Dermis microvascular lymphatic vessel endothelial cell (primary cell): ENCODE measurements at places on chromosomes 6 and 20. TPM values are rescaled to one million over a fixed set of nuclear protein-coding genes. Genes with fewer than 3 reads are reported as not detected.

DNA sequence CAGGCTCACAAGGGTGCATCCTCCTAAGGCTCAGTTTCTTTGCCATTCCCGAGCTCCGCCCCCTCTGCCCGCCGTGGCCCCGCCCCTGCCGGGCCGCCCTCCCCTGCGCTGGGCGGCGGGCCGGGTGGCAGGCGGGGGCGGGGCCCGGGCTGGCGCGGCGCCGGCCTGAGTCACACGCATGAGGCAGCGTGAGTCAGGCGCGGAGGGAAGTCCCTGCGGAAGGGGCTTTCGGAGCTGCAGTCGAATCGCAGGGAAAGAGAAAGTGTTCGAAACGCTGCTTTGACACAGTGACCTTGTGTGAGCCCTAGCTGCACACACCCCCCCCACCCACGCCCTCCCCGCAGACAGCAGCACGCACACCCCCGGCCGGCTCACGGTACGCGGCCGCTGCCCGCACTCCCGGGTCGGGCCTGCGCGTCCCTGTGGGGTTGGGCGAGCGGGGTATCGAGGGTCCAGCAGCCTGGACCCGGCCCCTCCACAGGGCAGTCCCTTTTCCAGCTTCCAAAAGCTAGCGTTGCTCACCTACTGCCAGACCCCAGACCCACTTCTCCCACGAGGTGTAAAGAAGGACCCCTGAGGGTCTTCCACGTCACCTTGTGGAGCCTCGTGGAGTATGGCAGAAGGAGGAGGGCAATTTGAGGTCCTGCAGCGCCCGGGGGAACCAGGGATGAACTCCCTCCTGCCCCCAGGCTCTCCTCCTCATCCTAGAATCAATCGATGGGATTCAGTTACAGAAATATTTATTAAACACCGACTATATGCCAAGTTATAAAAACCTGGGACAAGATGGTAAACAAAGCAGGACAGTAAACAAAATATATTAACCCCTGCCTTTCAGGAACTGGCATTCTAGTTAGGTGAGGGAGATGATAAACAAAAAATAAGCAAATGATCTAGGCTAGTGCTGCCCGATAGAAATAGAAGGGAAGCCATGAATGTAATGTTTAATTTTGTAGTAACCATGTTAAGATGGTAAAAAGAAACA, 12.4 kb upstream of the HMGA1 start:
- peak; percentile 93 for DNase-seq

DNA sequence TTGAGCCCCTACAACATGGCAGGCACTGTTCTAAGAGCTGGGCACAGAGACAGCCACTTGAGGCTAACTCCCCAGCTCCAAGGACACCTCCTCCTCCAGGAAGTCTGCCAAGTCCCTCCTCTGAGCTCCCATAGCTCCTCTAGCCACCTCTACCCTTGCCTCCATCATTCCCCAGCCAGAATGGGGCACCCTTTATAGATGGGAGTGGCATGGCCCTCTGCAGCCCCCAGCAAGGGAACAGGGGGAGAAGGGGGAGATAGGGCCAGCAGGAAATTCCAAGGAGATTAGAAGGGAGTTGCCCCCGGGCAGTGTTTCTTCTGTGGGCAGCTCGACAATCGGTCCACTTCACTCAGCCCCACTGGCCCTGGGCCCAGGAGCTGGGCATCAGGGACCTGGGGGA, 19.7 kb upstream of the TLDC2 start:
- no peak for DNase-seq

- DNase-seq = no peak
These were observed 23.2 kb upstream of the AKIRIN2 start for GRCh38 chr6:87724983-87725811.

- DNase-seq = no peak
These were observed 1.3 kb downstream of the OXT start for GRCh38 chr20:3072530-3073250.

Gene TPX2
- total RNA-seq = 12.9 and 28.5 TPM in 2 replicates

DNA sequence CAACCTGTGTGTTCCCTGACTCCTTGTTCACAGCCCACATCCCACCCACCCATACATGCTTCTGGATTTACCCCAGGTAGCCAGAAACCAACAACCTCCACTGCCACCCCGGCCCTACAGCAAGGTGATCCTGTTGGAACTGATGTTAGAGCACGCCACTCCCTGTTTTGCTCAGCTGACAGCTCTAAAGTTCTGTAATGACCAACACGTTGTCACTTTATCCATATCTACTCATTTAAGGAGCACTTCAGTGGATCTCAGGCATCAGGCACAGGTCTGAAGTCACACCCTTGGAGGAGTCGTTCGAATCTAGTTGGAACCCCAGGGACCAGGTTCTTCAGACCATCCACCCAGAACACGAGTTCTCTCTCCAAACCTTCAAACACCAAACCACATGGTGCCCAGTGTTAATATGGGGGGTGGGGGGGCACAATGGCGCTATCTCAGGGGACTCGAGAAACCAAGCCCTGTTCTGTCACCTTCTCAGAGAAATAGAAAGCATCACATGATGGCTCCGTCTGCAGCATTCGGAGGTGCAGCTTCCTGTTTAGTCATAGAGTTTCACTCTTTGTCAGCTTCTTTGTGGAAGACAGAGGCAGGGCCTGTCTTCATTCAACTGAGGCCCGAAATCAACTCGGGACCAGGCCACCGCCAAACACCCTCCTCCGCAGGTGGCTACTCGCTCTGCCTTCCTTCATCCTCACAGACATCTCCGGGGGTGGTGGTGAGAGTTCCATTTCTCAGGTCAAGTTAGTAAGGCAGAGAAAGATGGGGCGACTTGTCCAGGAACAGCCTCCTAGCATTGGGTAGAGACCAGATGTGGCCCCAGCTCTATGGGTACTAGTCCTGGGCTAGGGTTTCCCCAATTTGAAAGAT, 142.2 kb downstream of the NFATC2 start:
- DNase-seq = no peak

GRCh38 chr6:93801101-93801847, 381.9 kb upstream of the EPHA7 start:
- no peak for DNase-seq

Gene CLDN20
- not detected in 2 replicates for total RNA-seq

Gene SLC4A11
- total RNA-seq = 6.9 and 26.0 TPM in 2 replicates

- DNase-seq = no peak
These were observed 480.7 kb upstream of the SPTLC3 start for GRCh38 chr20:12528104-12528503.

DNA sequence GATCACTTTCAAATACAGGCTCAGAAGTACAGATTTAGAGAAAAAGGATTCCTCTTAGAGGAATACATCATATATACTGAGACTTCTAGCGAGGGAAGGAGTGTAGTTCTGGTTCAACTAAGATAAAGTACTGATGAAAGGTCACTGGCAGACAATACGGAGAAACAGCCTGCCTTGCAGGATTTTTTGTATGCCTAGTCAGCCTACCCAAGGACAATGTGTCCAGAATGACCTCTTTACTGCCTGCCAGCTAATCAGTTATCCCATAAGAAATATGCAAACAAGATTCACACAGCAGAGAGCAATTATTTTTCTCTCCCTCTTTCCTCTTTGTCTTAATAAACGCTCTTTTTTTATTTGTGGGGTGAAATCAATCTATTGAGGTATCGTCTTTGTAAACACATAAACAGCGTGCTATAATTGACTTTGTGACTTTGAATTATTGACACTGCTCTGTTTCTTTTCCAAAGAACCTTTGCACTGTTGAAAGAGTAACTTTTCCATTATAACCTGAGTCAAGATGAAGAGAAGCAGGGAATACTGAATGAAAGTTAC, 1.4 kb upstream of the TSPYL4 start:
- peak; percentile 12 for DNase-seq

DNA sequence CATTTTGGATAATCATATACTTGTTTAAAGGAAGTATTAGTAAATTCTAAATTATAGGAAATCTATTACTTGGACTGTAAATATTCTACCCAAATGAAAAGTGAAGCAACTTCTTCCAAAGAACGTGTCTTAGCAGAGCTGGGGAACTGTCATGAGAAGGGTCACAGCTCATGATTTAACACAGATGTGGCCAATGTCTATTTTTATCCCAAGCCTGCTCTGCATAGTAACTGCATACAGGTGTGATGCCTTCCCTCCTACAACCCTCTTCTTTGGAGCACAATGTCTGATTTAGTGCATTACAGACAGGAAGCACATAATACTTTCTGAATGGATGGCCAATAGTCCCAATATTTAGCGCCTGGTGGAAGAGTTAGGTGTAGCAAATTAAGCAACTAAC, 138.7 kb upstream of the THEMIS start:
- no peak for DNase-seq

Gene TMC2
- not detected in 2 replicates for total RNA-seq

GRCh38 chr6:43708860-43709653, 21.5 kb upstream of the MRPS18A start:
- no peak for DNase-seq

Gene NEURL2
- total RNA-seq = 2.3 and 4.0 TPM in 2 replicates

- no peak for DNase-seq
These were observed 75.1 kb downstream of the TBC1D7 start for GRCh38 chr6:13253272-13253671.

Gene NHLRC1
- 0.51 and 0.89 TPM in 2 replicates for total RNA-seq

Gene TXLNB
- 0.51 TPM in 2 replicates for total RNA-seq

Gene IL17A
- total RNA-seq = not detected in 2 replicates

DNA sequence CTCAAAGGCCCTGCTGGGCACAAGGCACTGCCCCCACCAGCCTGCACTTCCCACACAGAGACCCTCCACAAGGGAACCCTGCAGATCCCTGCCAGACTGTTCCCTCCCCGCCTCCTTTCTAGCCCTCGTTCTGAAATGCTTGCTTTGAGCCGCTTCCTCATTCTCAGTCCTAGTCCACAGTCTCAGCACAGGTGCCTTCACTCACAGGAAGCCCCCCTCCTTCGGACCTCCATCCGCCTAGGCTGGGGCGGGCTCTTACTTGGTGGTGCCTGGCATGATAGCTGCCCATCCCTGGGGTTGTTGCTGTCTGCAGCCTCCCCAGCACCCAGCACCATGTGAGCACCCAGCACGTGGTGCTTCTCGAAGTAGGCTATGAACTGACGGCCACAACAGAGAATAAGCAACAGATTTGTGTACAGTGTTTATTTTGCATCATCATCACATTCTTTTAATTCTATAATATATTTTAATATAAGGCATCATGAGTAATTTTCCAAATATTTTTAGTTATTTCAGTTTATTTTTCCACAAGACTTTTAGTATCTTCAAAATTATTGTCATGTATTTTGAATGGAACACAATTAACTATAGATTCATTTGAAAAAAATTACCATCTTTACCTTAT, 12.3 kb downstream of the CST5 start:
- no peak for DNase-seq

Gene SLC22A16
- not detected in 2 replicates for total RNA-seq

DNA sequence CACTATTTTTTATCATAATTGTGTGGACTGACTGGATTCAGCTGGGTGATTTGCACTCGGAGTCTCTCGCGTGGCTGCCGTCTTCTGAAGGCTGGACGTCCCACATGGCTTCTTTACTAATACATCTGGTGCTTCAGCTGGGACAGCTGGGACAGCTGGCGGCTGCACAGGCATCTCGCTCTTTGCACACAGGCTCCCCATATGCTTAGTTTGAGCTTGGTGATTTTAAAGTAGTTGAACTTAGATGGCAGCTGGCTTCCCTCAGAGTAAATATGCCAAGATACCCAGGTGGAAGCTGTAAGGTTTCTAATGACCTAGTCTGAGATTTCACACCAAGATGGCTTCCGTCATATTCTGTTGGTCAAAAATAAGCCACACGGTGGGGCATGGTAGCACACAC, 38.7 kb upstream of the PPP1R3G start:
- DNase-seq = no peak
